Karpas-422 (cell line): ENCODE measurements at places on chromosomes 13 and 19. TPM values are rescaled to one million over a fixed set of nuclear protein-coding genes. Genes with fewer than 3 reads are reported as not detected.

The MATK gene
- not detected in 2 replicates for total RNA-seq

The MAP4K1 gene
- total RNA-seq = 262 and 352 TPM in 2 replicates

The C19orf85 gene
- total RNA-seq = not detected in 2 replicates

The EDNRB gene
- not detected in 2 replicates for total RNA-seq

The MAST1 gene
- 0.48 and 3.3 TPM in 2 replicates for total RNA-seq

The CGB5 gene
- not detected in 2 replicates for total RNA-seq

The SHISA7 gene
- total RNA-seq = not detected in 2 replicates

The CADM4 gene
- not detected in 2 replicates for total RNA-seq

The MYBPC2 gene
- total RNA-seq = 23.4 and 48.3 TPM in 2 replicates

The FUT3 gene
- total RNA-seq = not detected in 2 replicates

The GPR4 gene
- 0.26 and 0.83 TPM in 2 replicates for total RNA-seq

The CYP4F8 gene
- not detected in 2 replicates for total RNA-seq

The RGL3 gene
- total RNA-seq = 2.5 TPM in 1 of 2 replicates, not detected in the other

The UPK1A gene
- total RNA-seq = not detected in 2 replicates

The TMC4 gene
- total RNA-seq = 6.2 TPM in 1 of 2 replicates, not detected in the other

The GFY gene
- 0.18 and 0.34 TPM in 2 replicates for total RNA-seq

The ELL gene
- 10.9 and 14.8 TPM in 2 replicates for total RNA-seq

The ADGRE3 gene
- total RNA-seq = 0.30 TPM in 1 of 2 replicates, not detected in the other

The GIPC3 gene
- not detected in 2 replicates for total RNA-seq

The PGLYRP2 gene
- total RNA-seq = not detected in 2 replicates

The SMIM24 gene
- 0.89 and 1.2 TPM in 2 replicates for total RNA-seq

The ZNF790 gene
- 10.5 and 16.1 TPM in 2 replicates for total RNA-seq

The LILRB4 gene
- not detected in 2 replicates for total RNA-seq

The ELOF1 gene
- 52.5 and 84.1 TPM in 2 replicates for total RNA-seq

The COL5A3 gene
- total RNA-seq = not detected in 2 replicates

The DPF1 gene
- total RNA-seq = 2.5 and 3.2 TPM in 2 replicates

The ZNF345 gene
- 4.4 and 11.3 TPM in 2 replicates for total RNA-seq

The GPC5 gene
- total RNA-seq = not detected in 2 replicates

The LYPD4 gene
- total RNA-seq = not detected in 2 replicates

The ANKLE1 gene
- 19.6 and 29.4 TPM in 2 replicates for total RNA-seq

The RRAS gene
- total RNA-seq = 0.22 and 1.8 TPM in 2 replicates

The SIGLEC12 gene
- total RNA-seq = not detected in 2 replicates

The ZNF792 gene
- total RNA-seq = 11.4 and 12.8 TPM in 2 replicates

The CDX2 gene
- total RNA-seq = not detected in 2 replicates

The ZNF835 gene
- total RNA-seq = not detected in 2 replicates

The FUZ gene
- 15.8 and 38.3 TPM in 2 replicates for total RNA-seq

The RXFP2 gene
- not detected in 2 replicates for total RNA-seq

The PTGER1 gene
- total RNA-seq = not detected in 2 replicates

The GARRE1 gene
- total RNA-seq = 22.1 and 22.8 TPM in 2 replicates

The SLC27A5 gene
- 1.2 and 10.0 TPM in 2 replicates for total RNA-seq

The KLF1 gene
- not detected in 2 replicates for total RNA-seq

The IZUMO4 gene
- total RNA-seq = 285 and 487 TPM in 2 replicates

The PLIN4 gene
- not detected in 2 replicates for total RNA-seq

The SPART gene
- total RNA-seq = not detected in 2 replicates

The IGFL1 gene
- not detected in 2 replicates for total RNA-seq

The SWSAP1 gene
- 7.4 and 12.6 TPM in 2 replicates for total RNA-seq

The HSPBP1 gene
- 35.0 and 62.5 TPM in 2 replicates for total RNA-seq
